ENCODE measurements at places on chromosomes 3 and 15. TPM values are rescaled to one million over a fixed set of nuclear protein-coding genes. Genes with fewer than 3 reads are reported as not detected.

NCEH1 gene
- total RNA-seq, result 14.0 TPM

ABCF3 gene
- total RNA-seq, result 51.6 TPM

ASB14 gene
- total RNA-seq, result not detected

MYL3 gene
- 0.08 TPM for total RNA-seq

MYZAP gene
- total RNA-seq, result not detected

IMP3 gene
- 110 TPM for total RNA-seq

PRR20G gene
- not detected for total RNA-seq
